ENCODE measurements at places on chromosomes 7 and 10.

DNA sequence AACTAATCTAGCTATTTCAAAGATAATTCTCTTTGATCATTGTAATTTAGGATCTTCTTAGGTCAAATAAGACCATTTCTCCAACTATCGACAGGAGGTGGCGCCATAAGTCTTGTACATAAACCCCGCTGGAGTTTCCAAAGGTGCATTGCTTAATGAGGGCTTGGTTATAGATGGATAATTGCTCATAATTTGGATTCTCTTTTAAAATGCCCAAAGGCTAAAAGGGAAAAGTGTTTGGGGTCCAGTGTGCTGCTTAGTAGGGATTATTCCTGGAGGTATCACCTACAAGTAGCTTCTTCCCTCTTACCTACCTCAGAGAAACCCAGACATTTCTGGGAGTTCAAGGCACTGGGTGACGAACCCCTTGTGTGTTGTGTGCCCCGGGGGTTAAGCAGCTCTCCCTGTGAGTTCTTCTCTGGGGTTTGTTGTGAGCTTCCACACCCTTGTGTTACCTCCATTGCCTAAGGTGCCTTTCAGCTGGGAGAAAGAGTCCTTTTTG is 75.2 kb downstream of the PAXIP1 start:
- no peak for DNase-seq

GRCh38 chr10:94777886-94778458 is 15.5 kb downstream of the CYP2C19 start:
- DNase-seq: no peak

GRCh38 chr10:43273997-43274396 is 7.1 kb upstream of the RASGEF1A start:
- no peak for DNase-seq

GRCh38 chr10:95782318-95782717 is 26.4 kb downstream of the ENTPD1 start:
- no peak for DNase-seq

GRCh38 chr10:62972103-62972502 is 155.9 kb upstream of the EGR2 start:
- DNase-seq: no peak

GRCh38 chr7:33669251-33669670 is 236.1 kb upstream of the BMPER start:
- DNase-seq: no peak

GRCh38 chr10:28676326-28676967 is 874 bp upstream of the BAMBI start:
- no peak for DNase-seq

All from frontal cortex (tissue), 4 donors.